Esophagus squamous epithelium (tissue), 5 donors: ENCODE measurements at places on chromosomes 3 and 15.

DNA sequence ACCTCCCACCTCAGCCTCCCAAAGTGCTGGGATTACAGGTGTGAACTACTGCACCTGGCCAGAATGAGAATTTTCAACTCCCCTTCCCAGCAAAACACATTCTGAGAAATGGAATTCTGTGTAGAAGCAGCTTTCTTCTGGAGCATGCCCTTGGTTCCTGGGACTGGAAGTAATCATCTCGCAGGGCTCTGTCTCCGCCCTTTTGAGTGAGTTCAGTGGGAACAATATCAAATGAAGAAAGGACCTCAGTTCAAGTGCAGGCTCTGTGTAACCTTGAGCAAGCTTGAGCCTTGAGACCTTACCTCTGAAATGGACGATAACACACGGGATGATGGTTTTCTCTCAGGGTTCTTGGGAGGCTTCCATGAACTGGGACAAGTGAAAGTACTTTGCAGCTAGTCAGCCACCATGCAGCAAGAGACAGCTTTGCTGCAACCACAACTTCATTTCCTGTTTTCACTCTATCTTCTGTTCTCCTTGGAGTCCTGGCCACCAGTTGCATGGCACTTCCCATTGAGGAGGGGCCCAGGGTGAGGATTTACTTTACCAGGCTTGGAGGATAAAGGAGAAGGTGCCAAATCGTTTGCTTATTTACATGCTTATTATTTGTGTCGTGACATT lies 35.7 kb upstream of the IGF1R start:
- DNase-seq, result no peak

DNA sequence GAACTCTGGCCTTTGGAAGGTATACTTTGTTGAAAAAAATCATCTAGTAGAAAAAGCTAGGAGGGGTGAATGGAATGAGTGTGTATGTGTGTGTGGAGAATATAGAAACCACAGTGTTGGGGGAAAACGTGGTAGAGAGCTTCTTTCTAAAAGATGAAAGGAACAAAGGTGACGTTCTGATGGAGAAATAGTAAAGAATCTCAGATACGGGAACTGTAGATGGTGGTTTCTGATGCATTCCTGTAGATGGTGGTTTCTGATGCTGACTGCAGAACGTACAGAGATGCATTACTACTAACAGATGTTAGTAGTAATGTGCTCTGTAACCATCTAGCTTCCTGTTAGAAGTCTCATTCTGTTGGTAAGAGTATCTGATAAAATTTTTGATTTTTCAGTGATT lies 60.2 kb downstream of the VPS8 start:
- no peak for DNase-seq

GRCh38 chr3:45367453-45367871 lies 20.9 kb upstream of the LARS2 start:
- no peak for DNase-seq

DNA sequence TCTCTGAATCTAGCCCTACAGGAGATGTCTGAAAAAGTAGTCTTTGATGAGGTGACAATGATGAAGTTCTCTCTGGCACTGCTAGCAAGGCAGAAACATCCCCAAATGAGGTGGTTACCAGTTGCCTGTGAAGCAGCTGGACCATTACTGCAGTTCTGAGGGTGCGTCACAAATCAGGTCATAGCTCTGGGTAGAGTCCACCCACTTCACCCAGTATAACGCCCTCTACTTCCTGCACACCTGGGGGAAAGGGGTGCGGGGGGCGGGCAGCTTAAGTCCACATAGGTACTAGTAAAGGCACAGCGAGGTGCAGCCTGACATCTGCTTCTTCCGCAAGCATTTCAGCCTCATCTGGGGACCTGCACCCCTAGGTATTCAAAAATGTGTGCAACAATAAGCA lies 13.4 kb upstream of the SATB1 start:
- no peak for DNase-seq

- no peak for DNase-seq
Measured at GRCh38 chr3:128623762-128624176, 26.8 kb downstream of the RPN1 start.

- DNase-seq, result no peak
Measured at GRCh38 chr15:97747342-97747741, 213.2 kb upstream of the ARRDC4 start.

DNA sequence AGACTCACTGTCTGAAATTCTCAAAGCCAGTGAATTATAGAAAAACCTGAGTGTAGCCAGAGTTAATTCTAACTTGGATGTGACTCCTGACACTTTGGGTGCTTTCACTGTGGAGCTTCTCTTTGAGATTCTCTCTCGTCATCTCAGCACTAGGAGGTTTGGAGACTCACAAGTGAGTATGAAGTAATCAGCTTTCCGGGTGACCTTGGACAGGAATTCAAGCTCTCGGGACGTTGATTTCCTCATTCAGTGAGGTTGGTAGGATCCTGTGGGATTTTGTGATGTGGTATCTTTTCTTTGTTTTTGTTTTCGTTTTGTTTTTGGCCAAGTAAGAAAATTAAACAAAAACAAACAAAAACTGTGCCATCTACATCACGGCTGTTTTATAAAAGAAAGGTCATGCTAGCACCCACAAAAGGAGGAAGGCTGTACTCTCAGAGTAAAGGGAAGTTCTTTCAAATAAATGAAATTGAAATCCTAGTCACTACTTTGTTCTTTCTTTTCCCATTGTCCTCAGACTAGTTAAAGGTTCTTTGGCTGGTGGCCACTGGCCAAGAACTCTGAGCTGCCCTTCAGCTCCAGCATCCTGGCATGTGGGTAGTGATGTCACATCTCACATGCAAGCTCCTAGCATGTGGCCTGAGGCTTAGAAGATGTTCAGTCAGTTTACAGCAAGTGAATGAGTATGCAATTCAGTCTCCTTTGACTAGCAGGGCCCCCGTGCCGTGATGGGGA lies 263.3 kb upstream of the TPM1 start:
- DNase-seq, result no peak

DNA sequence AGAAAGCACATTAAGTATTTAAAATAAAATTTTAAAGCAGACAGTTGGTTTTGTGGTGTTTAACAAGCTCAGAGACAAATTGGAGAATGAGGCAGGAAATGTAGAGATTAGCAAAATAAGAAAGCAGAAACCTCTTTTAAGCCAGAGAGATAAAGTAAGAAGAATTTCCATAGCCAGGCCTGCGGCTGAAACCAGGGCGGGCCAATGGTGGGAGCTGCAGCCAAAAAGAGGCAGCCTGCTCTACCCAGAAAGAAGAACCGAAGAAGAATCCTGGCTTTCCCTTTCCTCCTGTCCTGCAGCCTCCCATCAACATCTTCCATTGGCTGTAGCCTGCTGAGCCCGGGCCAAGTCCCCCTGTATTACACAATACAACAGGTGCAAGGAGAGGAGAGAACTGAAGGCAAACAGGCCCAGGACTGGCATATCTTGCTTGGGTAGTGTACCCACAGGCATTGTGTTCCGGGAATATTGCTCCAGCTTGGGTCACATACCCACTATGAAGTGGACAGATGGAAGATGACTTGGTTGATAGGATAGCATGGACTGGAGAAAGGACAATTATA lies 11.5 kb upstream of the TFG start:
- DNase-seq, result no peak

DNA sequence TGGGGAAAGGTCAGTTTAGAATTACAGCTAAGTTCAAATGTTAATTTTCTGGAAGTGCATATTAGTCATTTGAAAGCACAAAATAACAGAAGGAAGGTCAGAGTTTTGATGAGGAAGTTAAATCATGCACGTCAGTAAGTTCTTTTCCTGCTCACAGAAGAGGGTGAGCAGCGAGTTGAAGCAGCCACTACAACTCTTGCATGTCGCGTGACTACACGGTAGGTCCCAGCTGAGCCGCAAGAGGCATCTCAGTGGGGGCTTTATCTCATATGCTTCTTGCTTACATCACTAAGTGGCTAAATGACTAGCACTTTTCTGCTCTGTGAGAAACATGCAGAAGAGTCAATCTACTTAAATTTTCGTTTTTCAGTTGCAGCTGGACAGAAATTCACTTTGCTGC lies 21.3 kb upstream of the SEC62 start:
- DNase-seq, result peak; percentile 4

DNA sequence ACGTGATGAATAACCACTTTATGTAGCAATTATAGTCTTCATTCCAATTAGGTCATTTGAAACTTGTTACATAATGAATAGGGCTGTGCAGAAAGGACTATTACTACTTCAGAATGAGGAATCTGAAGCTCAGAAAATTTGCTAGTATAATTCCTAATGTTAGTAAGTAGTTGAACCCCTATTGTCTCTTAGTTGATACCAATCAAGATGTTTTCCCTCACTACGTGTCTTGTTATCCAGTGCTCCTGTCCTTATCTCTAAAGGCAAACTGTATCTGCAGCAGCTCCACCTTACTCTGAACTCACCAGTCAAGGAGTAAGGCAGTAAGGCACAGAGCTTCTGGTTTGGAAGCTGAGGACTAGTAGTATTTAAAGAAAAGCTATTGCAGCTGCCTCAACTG lies 32.0 kb downstream of the RAB11A start:
- DNase-seq, result no peak

DNA sequence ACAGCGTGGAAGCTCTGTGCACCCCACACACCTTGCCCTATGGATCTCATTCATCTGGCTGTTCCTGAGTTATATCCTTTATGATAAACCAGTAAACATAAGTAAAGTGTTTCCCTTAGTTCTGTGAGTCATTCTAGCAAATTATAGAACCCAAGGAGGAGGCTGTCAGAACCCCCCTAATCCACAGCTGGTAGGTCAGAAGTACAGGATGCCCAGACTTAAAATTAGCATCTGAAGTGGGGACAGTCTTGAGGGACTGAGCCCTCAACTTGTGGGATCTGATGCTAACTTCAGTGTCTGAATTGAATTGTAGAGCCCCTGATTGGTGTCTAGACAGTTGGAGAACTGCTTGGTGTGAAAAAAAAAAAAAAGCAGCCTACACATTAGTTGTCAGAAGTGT lies 75.1 kb downstream of the B3GNT5 start:
- no peak for DNase-seq

GRCh38 chr15:35888815-35889214 lies 342.9 kb upstream of the DPH6 start:
- DNase-seq, result no peak

DNA sequence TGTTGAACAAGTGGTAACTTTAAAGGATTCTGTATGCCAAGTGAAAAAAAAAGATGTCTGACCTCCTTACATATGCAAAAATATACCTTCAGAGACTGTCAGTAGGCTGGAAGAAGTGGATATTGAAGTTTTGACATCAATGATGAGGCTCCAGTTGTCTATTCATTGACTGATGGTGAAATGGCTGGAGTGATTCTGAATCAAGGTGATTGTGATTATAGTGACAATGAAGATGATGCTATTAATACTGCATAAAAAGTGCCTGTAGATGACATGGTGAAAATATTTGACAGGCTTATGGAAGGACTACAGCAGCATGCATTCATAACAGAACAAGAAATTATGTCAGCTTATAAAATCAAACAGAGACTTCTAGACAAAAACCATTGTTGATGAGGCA lies 4.1 kb downstream of the CCR8 start:
- DNase-seq, result no peak

GRCh38 chr15:101675796-101676582 lies 23.8 kb upstream of the TM2D3 start:
- no peak for DNase-seq

- DNase-seq, result no peak
Measured at GRCh38 chr3:191296041-191296541, 33.1 kb upstream of the CCDC50 start.

DNA sequence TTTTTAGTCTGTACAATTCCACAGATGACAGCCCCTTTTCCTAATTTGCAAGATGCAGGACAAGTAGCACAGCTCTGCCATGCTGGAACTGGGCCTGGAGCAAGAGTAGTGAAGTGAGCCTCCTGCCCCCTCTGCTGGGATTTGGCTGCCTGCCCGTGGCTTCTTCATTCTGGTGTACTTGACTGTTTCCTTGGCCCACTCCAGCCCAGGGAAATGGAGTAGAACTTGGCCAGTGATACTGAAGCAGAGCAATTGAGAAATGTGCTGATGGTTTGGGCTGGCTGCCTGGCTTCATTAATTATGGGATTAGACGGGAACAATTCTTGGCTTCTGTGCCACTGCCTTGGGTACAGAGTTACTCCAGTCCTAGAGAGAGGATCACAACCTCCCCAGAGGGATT lies 2.8 kb downstream of the GPD1L start:
- peak; percentile 2 for DNase-seq

DNA sequence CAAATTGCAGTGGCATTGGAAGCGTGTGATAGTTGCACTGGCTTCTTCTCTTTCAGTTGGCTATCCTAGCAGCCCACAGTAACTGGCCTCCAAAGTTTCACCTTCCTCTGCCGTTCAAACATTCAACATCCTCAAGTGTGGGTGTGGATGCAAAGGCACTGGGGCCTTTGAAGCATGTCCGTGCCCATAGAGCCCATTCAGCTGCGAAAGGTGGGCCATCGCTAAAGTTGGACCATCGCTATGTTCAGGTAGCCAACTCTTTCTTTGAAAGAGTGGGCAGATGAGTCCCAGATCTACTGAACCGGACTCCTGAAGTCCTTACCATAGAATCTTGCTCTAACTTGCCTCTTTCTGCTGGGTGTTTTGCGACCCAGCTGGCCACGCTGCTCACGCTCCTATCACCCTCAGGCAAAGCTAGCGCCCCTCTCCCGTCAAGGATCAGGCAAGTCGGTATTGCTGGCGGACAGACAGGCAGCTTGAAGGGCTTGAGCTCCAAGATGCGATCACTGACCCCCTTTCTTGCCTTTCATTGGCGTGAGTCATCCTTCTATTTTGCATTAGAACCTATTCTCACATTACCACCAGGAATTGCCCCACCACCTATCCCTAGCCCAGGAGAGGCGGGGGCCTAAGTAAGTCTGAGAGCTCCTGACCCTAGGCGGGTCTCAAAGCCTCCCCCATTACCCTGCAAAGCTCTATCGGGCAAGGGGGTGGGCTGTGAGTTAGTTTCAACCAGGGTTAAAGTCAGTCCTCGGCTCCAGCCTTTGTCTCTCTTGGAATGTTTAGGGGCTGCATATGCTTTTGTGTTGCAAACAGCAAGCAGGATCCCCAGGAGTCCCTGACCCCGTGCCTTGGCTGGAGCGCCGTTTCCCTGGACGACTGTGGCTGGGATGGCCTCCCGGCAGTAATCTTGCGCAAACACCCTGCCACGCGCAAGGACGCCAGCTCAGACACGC lies 28.7 kb downstream of the ZIC4 start:
- DNase-seq, result no peak
